NB4 (cell line): ENCODE measurements at places on chromosomes 7 and 10.
A peak's percentile ranks its signal among the peaks of the same experiment; 100 is the strongest.

- no peak for DNase-seq
Measured at GRCh38 chr7:158849442-158849767, 7.0 kb upstream of the DYNC2I1 start.

DNA sequence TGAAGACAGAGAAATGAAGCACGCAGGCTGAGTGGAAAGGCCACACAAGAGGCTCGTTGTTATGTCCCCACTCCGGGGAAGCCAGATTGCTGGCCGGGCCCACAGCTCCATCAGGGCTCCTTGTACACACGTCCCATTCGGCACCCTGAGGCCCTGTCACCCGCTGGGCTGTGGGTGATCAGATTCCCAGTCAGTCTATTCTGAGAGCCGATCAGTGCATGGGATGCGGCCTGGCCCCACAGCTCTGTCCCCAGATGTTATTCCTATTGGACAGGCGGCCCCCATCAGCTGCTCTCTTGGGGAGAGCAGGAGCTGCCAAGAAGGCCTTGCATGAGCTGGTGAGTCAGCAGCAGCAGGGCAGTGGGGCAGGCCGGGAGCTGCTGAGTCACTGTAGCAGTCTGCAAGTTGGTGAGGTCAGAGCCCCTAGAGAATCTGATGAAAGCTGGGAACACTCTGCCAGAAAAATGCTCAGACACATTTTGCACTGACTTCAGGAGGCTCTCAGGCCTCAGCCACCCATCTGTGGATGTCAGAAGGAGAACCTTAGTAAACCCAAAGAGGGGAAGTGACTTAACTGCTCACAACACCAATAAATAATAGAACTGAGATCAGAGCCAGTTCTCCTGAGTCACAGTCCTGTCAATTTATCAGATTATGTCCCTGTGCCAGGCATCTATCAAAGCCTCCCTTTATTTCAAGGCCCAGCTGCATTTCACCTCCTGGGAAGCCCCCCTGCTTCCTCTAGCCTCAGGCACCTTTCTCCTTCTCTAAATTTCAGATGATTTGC lies 9.4 kb upstream of the PSAP start:
- peak; percentile 99 for DNase-seq

GRCh38 chr7:45033931-45034290 lies 33.9 kb downstream of the CCM2 start:
- DNase-seq: no peak

GRCh38 chr7:44541876-44542610 lies 913 bp upstream of the NPC1L1 start:
- no peak for DNase-seq

DNA sequence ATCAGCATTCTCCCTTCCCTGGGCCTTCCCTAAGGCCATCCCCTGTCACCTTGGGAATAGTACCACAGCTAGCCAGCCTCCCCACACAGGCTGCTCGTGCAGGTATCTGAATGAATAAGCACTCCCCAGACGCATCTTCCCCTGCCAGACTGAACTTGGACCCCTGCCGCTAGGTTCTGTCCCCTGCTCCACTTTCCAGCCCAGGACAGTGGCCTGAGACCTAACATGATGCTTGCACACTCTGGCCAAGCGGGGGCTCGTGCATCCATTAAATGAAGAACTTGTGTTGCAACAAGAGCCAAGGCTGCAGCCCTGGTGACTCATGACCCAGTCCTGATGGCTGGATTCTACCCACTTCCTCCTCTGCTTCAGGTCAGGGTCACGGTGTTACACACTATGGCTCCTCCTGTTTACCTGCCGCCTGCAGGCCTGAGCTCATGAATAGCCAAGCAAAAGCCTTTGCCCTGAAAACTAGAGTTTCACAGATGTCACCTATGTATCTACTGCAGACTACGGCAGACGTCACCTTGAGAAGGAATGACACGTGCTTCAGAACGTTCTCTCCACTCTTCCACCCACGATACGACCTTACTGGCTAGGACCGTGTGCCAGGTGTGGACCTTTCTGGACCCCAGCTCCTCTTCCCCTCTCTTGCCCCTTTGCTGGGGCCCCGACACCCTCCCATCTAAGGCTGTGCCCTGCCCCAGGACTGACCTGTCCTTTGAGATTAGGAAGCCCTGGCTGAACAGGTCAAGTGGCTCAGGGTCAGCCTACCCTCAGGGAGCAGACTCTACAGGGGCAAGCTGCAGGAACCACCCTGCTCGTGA lies 6.5 kb downstream of the ASB13 start:
- DNase-seq: peak; percentile 89
